ENCODE measurements at places on chromosomes 2 and 18. TPM values are rescaled to one million over a fixed set of nuclear protein-coding genes. Genes with fewer than 3 reads are reported as not detected.

CLK1 gene
- total RNA-seq: 32.4 TPM

GRCh38 chr2:224498991-224499390 lies 86.2 kb downstream of the CUL3 start:
- no peaks in the 10 kb centered on the region for H3K4me1 ChIP-seq
- no peak overlapping the region for H3K4me3 ChIP-seq
- no peaks in the 10 kb centered on the region for H3K27me3 ChIP-seq
- DNase-seq: no peak
- H3K27ac ChIP-seq: no peak overlapping the region
- H3K36me3 ChIP-seq: peaks cover 87% of the 10 kb centered on the region

GRCh38 chr2:26455037-26455669 lies 22.8 kb downstream of the OTOF start:
- H3K27me3 ChIP-seq: no peaks in the 10 kb centered on the region
- no peak for DNase-seq
- no peak overlapping the region for H3K27ac ChIP-seq
- H3K4me3 ChIP-seq: no peak overlapping the region
- H3K4me1 ChIP-seq: no peaks in the 10 kb centered on the region

DNA sequence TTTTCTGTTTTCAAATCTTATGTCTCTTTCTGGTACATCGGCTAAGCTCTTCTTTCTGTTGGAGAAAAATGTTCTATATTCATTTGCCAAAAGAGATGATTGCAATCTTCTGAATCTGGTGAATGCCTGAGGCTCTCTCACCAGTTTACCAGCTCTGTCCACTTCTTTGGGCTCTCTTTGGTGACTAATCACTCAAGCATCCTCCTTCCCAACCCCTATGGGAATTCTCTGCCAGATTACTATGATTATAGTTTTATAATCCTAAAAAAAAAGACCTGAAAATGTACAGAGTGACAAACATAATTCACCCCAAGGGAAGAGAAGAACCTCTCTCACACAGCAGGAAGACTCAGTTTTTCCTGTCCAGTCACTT lies 187.3 kb downstream of the CAMKMT start:
- no peaks in the 10 kb centered on the region for H3K27me3 ChIP-seq
- peaks cover 50% of the 10 kb centered on the region for H3K4me1 ChIP-seq
- DNase-seq: peak; percentile 88
- H3K4me3 ChIP-seq: peak overlapping the region; percentile 43
- H3K36me3 ChIP-seq: no peaks in the 10 kb centered on the region
- H3K27ac ChIP-seq: peak overlapping the region; percentile 53

DNA sequence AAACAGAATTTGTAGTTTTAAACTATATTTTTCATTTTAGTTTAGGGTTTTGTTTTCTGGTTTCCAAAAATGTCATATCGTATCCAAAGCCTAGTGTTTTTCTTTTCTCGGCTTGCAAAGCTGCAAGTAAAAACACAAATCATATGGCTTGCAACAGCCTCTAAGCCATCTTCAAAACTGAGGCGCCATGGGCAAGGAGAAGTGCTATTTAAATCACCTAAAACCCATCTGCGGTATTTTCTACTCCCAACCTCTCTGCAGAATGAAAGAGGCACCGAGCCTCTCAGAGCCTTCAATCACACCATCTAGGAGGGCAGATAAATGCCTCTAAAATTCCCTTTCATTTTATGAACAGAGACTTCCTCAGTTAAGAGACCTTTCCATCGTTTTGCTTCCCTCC lies 25.2 kb downstream of the FECH start:
- no peak overlapping the region for H3K4me3 ChIP-seq
- H3K27ac ChIP-seq: no peak overlapping the region
- 0 out of 2 replicates have a peak, but pooled peaks cover 5% of the 10 kb centered on the region for H3K4me1 ChIP-seq

- H3K4me3 ChIP-seq: no peak overlapping the region
- H3K27me3 ChIP-seq: peaks cover 6% of the 10 kb centered on the region
These were observed 112.5 kb upstream of the GLI2 start for GRCh38 chr2:120622886-120623753.

DNA sequence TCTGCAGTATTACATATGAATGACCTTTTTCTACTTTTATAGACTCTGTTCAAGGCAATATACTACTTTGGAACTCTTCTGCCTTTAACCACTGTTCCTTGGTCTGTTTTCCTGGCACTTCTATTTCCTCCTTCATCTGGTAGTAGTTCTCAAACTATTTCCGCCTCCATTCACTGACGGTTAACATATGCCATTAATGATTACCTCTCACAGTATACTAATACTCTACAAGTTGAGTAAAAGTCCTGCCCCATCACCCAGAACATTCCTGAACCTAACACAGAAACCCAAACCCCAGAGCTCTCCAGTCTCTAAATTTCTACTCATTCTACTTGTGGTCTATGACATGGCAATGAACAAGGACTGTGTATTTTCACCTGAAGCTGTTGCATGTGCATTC lies 4.5 kb downstream of the GFPT1 start:
- DNase-seq: no peak
- 0 out of 2 replicates have a peak overlapping the region, but pooled peaks have one; percentile 1 for H3K27ac ChIP-seq
- H3K4me1 ChIP-seq: peaks cover 47% of the 10 kb centered on the region
- H3K36me3 ChIP-seq: no peaks in the 10 kb centered on the region
- peak overlapping the region; percentile 17 for H3K4me3 ChIP-seq

- no peak overlapping the region for H3K27ac ChIP-seq
- no peaks in the 10 kb centered on the region for H3K27me3 ChIP-seq
- H3K4me3 ChIP-seq: no peak overlapping the region
- no peak for DNase-seq
These were observed 16.9 kb downstream of the PID1 start for GRCh38 chr2:229254206-229254605.

DNA sequence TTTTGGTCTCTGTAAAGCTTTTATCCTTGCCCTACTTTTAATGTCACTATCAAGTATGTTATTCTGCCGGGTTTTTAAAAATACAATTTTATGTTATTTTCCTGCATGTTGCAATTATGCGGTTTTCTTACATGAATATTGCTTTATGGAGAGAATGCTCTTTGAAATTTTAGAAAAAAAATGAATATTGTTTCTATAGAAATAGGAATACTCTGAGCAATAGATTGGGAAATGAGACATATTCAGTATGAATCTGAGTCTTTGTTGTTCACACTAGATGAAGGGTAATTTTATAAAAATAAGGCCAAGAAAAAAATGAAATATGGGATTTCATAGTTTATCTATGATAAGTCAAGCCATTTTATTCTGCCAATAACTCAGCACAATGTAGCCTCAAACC lies 142.2 kb upstream of the DTNA start:
- no peaks in the 10 kb centered on the region for H3K27me3 ChIP-seq
- H3K36me3 ChIP-seq: no peaks in the 10 kb centered on the region
- no peaks in the 10 kb centered on the region for H3K4me1 ChIP-seq
- H3K27ac ChIP-seq: no peak overlapping the region
- no peak for DNase-seq

DNA sequence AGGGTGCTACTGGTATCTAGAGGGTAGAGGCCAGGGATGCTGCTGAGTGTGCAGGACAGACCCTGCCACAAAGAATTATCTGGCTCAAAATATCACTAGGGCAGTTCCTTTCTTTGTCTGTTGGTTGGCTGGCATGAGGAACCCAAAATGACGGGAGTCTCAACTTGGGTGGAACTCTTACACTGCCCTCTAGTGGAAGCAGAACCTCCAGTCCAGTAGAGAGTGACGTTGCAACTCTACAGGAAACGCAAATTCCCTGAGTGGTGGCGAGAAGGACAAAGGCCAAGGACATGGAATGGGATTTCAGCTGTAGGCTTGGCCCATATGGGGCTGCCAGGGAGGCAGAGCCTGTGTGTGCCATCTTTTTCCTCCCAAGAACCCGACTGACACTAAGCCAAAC lies 47.1 kb downstream of the COPS8 start:
- peaks cover 8% of the 10 kb centered on the region for H3K4me1 ChIP-seq
- H3K27me3 ChIP-seq: no peaks in the 10 kb centered on the region
- no peak overlapping the region for H3K4me3 ChIP-seq
- DNase-seq: no peak
- H3K36me3 ChIP-seq: no peaks in the 10 kb centered on the region

- H3K4me1 ChIP-seq: no peaks in the 10 kb centered on the region
- no peak overlapping the region for H3K27ac ChIP-seq
- DNase-seq: no peak
- H3K4me3 ChIP-seq: no peak overlapping the region
These were observed 40.2 kb upstream of the VRK2 start for GRCh38 chr2:58006256-58006951.

EMX1 gene
- total RNA-seq: not detected

- no peaks in the 10 kb centered on the region for H3K27me3 ChIP-seq
- H3K4me1 ChIP-seq: peaks cover 37% of the 10 kb centered on the region
These were observed 11.5 kb downstream of the SPEG start for GRCh38 chr2:219446101-219446504.

DNA sequence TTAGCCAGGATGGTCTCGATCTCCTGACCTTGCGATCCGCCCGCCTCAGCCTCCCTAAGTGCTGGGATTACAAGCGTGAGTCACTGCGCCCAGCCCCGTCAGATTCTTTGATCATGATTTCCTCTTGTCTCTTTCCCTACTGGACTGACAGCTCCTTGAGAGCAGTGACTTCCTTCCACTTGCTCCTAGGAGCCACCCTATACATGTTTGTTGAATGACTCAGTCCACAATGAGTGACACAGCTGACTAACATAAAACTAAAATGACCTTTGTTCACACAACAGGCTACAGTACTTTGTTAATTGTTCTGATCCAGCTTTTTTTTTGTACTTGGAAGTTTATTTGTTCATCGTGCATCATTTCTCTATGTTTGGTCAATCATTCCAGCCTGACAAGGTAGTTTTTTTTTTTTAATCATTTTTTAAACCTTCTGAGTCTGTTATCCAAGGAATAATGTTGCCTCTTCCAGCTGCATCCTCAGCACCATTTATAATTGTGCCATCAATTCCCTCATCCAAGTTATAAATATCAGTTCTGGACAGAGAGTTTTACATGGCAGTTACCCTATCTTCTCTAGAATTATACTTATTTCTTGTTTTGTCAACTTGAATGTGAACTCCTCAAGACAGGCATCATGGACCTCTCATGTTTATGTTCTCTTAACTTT lies 42.9 kb upstream of the TUBA3E start:
- H3K4me1 ChIP-seq: no peaks in the 10 kb centered on the region
- no peak overlapping the region for H3K4me3 ChIP-seq
- H3K27me3 ChIP-seq: no peaks in the 10 kb centered on the region
- no peak for DNase-seq
- no peaks in the 10 kb centered on the region for H3K36me3 ChIP-seq

DNA sequence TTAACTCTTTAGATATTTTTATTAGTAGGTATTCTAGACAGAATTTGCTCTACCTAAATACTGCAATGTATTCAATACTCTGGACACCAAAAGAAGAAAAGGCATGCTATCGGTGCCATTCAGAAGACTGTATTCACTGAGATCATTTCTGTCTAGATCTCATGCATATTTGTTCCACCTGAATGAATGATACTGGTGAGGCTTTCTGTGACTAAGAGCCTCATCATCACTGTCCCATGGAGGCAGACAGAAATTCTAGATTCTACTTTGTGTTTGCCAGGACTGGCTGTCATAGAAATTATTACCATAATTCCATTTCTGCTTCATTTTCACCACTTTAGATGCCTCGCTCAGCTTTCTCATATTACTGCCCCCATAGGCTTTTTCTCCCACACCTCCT lies 340.7 kb downstream of the MBD2 start:
- no peaks in the 10 kb centered on the region for H3K27me3 ChIP-seq
- H3K4me1 ChIP-seq: no peaks in the 10 kb centered on the region
- DNase-seq: no peak
- H3K36me3 ChIP-seq: no peaks in the 10 kb centered on the region
- no peak overlapping the region for H3K27ac ChIP-seq

GRCh38 chr2:84906108-84906899 lies 848 bp downstream of the TMSB10 start:
- peak overlapping the region; percentile 79 for H3K27ac ChIP-seq
- peak overlapping the region; percentile 95 for H3K4me3 ChIP-seq
- peak; percentile 55 for DNase-seq
- H3K4me1 ChIP-seq: 0 out of 2 replicates have a peak, but pooled peaks cover 4% of the 10 kb centered on the region
- no peaks in the 10 kb centered on the region for H3K27me3 ChIP-seq

- no peaks in the 10 kb centered on the region for H3K36me3 ChIP-seq
- no peaks in the 10 kb centered on the region for H3K4me1 ChIP-seq
- no peak overlapping the region for H3K4me3 ChIP-seq
These were observed 617.3 kb upstream of the REG3G start for GRCh38 chr2:78407960-78408794.

GRCh38 chr2:234318361-234318760 lies 178.5 kb downstream of the ARL4C start:
- no peaks in the 10 kb centered on the region for H3K4me1 ChIP-seq
- H3K4me3 ChIP-seq: no peak overlapping the region
- 0 out of 2 replicates have a peak, but pooled peaks cover 8% of the 10 kb centered on the region for H3K27me3 ChIP-seq
- DNase-seq: peak; percentile 8

DNA sequence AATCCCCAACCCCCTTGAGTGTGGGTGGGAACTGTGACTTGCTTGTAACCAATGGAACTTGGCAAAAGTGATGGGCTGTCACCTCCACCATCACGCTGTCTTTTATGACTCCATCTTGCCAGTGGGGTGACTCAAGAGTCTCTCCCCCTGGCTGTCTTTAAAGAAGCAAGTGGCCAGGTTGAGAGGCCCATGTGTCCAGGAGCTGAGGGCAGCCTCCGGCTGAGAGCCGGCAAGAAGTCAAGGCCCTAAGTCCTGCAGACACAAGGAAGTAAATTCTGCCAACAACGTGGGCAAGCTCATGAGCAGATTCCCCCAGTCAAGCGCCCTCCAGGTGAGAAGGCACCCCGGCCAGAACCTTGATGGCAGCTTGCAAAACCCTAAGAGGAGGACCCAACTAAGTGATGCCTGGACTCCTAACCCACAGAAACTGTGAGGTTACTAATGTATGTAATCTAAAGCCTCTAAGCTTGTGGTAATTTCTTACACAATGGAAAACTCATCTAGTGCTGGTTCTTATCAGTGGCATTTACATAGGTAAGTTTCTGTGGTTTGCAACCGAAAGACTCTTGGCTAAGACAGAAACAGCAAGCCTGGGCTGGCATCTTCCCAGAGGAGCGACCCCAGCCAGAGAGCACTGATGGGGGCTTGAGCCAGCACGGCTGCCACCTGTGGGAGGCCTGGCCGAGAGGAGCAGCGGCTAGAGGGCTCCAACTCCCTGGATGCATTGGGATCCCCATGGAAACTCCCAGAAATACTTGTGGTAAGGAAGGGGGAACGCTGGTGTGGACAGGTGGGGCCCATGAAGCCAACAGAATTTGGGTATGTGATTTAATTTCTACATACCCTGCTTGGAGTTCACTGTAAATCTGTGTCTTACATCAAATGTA lies 49.3 kb downstream of the CIB4 start:
- no peak overlapping the region for H3K27ac ChIP-seq
- no peaks in the 10 kb centered on the region for H3K36me3 ChIP-seq
- no peak overlapping the region for H3K4me3 ChIP-seq

DNA sequence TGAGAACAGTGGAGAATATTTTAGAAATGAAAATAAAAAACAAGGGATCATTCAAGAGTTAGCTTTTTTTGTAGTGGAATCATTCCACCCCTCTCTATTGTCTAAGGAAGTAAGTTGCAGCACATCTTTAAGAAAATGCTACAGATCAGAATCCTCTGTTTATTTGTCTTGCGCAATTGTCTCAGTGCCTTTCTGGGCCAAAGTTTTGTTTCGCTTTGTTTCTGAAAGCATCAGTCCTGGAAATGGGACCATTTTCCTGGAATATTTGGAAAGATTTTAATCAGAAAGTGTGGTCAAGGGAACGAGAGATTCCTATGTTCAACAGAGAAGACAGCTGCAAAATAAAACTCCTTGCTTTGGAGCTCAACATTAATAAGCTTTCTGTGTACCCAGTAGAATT lies 74.0 kb downstream of the NRXN1 start:
- no peak overlapping the region for H3K4me3 ChIP-seq
- no peak overlapping the region for H3K27ac ChIP-seq
- no peaks in the 10 kb centered on the region for H3K27me3 ChIP-seq
- DNase-seq: no peak
- H3K36me3 ChIP-seq: no peaks in the 10 kb centered on the region

DNAH7 gene
- total RNA-seq: 0.89 TPM

GRCh38 chr18:35999925-36000324 lies 27.4 kb downstream of the RMP24 start:
- H3K27ac ChIP-seq: no peak overlapping the region
- H3K36me3 ChIP-seq: no peaks in the 10 kb centered on the region
- DNase-seq: peak; percentile 64
- peaks cover 12% of the 10 kb centered on the region for H3K4me1 ChIP-seq
